ENCODE measurements at places on chromosomes 12 and 14. TPM values are rescaled to one million over a fixed set of nuclear protein-coding genes. Genes with fewer than 3 reads are reported as not detected.

GRCh38 chr12:16027002-16027401 is 115.9 kb downstream of the DERA start:
- DNase-seq = no peak

- DNase-seq = no peak
Measured at GRCh38 chr12:108832730-108833354, 24.5 kb downstream of the SSH1 start.

PMCH gene
- 0.47 TPM for total RNA-seq

DNA sequence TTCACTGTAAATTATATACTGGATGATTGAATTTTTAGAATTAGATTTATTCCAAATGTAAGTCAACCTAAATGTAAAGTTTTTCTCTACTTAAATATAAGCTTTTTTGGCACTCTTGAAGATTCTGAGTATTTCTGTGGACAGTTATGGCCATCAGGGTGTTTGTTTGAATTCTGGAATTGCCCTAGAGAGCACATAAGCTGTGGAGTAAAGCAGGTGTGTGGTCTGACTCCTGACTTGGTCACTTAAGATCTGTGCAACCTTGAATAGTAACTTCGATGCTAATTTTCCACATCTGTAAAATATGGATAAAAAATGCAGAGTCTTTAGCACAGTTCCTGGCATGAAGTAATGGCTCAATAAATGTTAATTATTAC is 64.4 kb downstream of the FUT8 start:
- no peak for DNase-seq

LTBP2 gene
- 2.6 TPM for total RNA-seq

CLEC4D gene
- total RNA-seq = 0.33 TPM

TSPAN19 gene
- total RNA-seq = 0.05 TPM
